Neural progenitor cell (in vitro differentiated cells): ENCODE measurements at places on chromosomes 16 and 17.

- peak; percentile 55 for DNase-seq
Measured at GRCh38 chr17:14304773-14305517, 4.1 kb downstream of the HS3ST3B1 start.

DNA sequence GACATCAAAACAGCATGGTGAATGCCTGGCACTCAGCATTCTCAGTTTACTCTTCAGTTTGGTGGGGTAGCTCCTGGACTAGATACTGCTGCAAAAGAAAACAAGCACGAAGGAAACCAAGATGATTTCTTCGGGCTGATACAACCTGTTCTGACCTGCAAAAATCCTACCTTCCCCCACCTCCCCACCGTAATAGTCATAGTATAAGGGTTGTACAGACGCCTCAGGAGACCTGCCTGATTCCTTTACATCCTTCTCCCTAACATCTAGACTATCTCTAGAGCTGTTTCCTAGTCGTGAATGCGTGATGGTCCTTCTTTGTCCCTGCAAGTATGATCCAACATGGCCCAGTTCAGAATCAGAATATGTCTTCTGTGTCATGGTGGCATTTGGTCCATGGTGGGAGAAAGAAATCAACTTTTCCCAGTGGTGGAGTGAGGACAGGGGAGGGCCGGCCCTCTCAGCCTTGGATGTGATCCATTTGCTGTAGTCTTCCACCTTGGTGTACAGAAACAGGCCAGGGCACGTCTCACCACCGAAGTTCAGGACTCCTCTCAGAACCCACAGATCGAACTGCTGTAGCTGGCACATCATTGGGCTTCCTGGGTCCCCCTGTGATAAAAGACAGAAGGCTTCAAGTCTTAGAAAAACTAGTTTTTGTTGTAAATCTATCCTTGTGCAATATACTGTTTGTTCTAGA, 14.5 kb downstream of the PRSS54 start:
- DNase-seq: no peak

- DNase-seq: no peak
Measured at GRCh38 chr16:9665851-9666271, 516.4 kb downstream of the GRIN2A start.

DNA sequence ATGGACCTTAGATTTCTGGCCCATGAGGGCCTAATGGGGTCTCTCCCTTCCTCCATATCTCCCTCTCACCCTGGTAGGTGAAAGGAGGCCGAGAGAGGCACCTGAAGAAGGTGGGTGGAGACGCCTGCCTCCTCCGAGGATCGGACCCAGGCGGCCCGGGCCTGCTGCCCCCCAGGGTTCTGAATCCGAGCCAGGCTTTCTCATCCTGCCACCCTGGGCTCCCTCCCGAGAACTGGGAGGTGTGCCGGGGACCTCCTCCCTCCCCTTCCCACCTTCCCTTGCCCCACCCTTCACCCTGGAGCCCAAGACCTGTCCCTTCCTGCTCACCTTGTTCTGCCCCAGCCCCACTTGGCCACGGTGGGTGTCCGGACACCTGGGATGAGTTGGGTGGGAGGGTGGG, 5.0 kb downstream of the FBXL19 start:
- DNase-seq: no peak

- peak; percentile 54 for DNase-seq
Measured at GRCh38 chr17:7711051-7711755, 6.2 kb downstream of the EFNB3 start.

DNA sequence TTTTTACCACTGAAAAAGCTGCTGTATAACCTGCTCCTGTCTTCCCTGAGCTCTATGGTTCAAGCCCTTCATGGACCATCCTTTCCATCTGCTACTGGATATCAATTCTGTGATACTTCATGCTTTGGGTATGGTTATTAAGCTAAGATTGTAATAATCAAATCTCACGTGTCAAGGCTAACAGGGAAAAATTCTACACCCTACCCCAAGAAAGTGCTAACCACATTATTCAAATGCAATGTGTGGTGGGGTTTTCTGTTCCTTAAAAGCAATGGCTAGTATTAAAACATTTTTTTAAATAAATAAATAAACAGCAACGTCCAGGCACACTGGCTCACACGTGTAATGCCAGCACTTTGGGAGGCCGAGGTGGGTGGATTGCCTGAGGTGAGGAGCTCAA, 65.9 kb downstream of the SPAG9 start:
- no peak for DNase-seq
